ENCODE measurements at places on chromosomes 13 and 19.

DNA sequence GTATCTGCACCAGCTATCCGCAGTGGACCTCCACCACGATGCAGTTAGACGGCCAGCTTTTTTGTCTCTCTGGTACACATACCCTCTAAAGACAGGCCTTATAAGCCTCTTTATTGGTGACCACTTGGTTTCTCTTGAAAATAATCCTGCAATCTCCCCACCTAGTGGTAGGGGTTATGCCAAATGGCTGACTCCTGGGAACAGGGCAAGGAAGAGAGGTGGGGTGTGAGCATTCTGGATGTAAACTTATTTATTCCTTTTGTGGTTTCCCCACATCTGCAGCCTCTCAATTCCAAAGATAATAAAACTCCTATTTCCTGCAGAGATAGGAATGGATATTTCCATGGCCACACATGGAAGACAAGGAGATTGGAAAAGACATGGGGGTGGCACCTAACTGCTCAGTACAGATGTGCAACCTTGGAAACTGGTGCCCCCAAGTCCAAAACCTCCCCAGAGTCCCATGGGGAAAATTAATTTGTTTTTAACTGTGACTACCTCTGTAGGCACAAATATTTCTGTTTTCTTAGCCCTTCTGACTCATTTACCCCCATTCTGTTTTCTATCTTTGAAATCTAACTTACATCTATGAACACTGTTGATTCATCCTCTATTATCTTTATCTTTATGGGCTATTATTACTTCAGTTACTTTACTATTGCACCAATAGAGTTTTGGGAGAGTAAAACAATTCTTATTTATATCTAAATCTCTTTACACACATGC lies 112.7 kb upstream of the TSHZ3 start:
- no peak for DNase-seq

GRCh38 chr13:113534236-113534860 lies 43.8 kb upstream of the DCUN1D2 start:
- no peak for DNase-seq

- peak; percentile 100 for DNase-seq
These were observed at the start of gene ALKBH7 for GRCh38 chr19:6372594-6373095. TSS of gene ALKBH7 (plus strand) at chr19:6372794. CDS start at chr19:6372821, 27 bp downstream.

- DNase-seq = no peak
These were observed 9.4 kb upstream of the KBTBD7 start for GRCh38 chr13:41203810-41204209.

DNA sequence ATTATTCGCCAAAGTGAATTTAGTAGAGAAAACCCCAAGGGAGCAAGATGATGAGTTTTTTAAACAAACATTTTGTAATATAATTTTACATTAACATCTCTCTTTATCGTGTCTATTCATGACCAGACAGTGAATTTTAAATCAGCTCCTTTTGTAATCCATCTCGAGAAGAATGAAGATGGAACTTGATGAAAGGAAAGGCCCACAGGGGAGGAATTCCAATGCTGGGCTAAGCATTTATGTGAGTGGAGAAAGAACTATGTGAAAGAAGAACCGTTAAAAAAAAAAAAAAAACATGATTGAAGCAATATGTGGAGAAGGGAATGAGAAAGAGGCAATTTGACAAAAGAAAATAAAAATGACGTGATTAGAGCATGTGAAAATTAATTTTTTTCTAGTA lies 170.6 kb downstream of the KCTD12 start:
- DNase-seq = no peak

- DNase-seq = no peak
These were observed 84.0 kb upstream of the PRR20A start for GRCh38 chr13:57056601-57057180.

GRCh38 chr13:99033814-99034213 lies 56.0 kb upstream of the DOCK9 start:
- no peak for DNase-seq

- DNase-seq = peak; percentile 1
These were observed 601 bp upstream of the ZNF749 start for GRCh38 chr19:57434386-57435061.

- no peak for DNase-seq
These were observed 13.7 kb downstream of the PTH2 start for GRCh38 chr19:49409441-49410029.

GRCh38 chr13:38767506-38768265 lies 80.8 kb downstream of the FREM2 start:
- no peak for DNase-seq
